Cortex of kidney (tissue), 1 donor: ENCODE measurements at places on chromosomes 6 and 20.

DNA sequence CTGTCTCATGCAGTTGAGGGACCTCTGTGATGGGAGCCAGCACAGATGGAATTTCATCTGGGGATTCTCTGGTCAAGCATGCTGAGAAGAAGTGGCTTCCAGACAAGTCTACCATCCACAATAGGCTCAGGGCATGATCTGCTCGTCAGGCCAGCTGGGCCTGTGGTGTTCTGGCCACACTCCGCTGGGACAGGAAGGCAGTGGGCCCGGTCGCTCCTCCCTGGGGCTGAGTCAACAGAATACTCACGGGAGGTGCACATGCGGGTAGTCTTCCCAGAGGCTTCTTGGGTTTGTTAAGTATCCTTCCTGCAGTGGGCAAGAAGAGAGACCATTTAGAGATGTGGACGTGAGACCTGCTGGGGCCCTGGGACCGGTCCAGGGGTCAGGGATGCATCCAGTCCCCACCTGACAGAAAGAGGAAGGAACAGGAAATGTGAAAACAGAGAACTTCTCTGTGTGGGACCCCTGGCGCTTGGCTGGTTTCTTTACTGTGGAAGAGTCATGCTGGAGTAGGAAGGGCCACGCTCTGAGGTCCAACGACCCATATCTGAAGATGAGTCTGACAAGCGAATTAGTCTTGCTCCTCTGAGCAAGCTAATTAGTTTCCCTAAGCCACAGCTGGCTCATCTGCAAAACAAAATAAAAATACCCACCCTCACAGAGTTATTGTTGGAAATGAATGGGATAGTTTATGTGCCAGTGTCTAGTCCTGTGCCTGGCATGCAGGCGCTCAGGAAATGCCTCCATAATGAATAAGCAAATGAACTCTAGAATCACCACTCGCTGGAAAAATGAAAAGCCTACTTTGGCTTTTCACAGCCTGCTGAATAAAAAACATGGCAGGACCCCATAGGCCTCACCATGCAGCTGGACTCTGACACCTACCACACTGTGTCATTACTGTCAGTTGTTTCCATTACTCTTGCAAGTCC lies 67.3 kb downstream of the TRAM2 start:
- DNase-seq: no peak

- no peak for DNase-seq
Measured at GRCh38 chr20:40718982-40719729, 30.1 kb upstream of the MAFB start.

GRCh38 chr6:129501740-129502660 lies 208.0 kb downstream of the ARHGAP18 start:
- no peak for DNase-seq

DNA sequence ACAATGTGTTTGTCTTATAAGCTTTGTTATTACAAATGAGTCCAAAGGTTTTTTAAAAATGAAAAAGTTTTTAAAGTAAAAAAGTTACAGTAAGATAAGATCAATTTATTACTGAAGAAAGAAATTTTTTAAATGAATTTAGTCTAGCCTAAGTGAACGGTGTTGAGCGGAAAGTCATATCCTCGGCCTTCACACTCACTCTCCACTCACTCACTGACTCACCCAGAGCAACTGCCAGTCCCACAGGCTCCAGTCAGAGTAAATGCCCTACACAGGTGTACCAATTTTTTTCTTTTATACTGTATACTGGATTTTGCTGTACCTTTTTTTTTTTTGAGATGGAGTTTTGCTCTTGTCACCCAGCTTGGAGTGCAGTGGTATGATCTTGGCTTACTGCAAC lies 42.7 kb upstream of the AGPAT4 start:
- no peak for DNase-seq

DNA sequence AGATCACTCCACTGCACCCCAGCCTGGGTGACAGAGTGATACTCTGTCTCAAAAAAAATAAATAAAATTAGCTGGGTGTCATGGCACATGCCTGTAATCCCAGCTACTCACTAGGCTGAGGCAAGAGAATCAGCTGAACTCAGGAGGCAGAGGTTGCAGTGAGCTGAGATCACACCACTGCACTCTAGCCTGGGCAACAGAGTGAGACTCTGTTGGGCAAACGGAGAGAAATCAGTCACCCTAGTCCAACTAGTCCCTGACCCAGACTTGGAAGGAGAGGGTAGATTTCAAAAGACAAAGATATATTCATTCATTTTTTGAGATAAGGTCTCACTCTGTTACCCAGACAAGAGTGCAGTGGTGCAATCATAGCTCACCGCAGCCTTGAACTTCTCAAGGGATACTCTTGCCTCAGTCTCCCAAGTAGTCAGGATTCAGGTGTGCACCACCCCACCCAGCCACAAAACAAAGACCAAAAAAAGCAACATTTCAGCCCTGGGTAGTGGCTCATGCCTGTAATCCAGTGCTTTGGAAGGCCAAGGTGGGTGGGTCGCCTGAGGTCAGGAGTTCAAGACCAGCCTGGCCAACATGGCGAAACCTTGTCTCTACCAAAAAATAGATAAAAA lies 26.2 kb upstream of the NCOA3 start:
- DNase-seq: no peak
